GM23248 (cell line): ENCODE measurements at places on chromosomes 4 and X.

DNA sequence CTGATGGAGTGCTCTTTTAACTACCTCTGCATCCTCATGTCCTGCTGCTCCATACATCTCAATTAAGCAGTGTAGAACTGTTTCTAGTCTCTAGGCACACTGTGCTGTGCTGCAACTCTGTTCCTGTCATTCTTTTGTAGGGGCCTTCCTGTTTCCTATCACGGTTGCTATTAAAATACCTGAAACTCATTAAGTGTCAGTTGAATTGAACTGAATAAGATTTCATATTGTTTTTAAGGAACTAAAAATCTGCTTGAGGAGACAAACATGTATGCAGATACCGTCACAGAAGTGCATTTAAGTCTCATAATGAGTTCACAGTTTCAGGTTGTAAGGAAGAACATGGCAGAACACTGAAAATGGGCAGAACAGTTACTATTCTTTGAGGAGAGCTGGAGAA, 170.1 kb downstream of the LARP7 start:
- H3K36me3 ChIP-seq = no peaks in the 10 kb centered on the region
- DNase-seq = no peak
- H3K4me3 ChIP-seq = no peak overlapping the region
- H3K27me3 ChIP-seq = no peaks in the 10 kb centered on the region
- H3K4me1 ChIP-seq = no peaks in the 10 kb centered on the region

- no peak overlapping the region for H3K27ac ChIP-seq
- H3K27me3 ChIP-seq = no peaks in the 10 kb centered on the region
- no peak for DNase-seq
- no peak overlapping the region for H3K4me3 ChIP-seq
These were observed 39.7 kb downstream of the ANAPC10 start for GRCh38 chr4:145058256-145058655.

GRCh38 chr4:184419976-184420375, 54.4 kb downstream of the IRF2 start:
- no peak for DNase-seq
- no peak overlapping the region for H3K4me3 ChIP-seq
- no peaks in the 10 kb centered on the region for H3K27me3 ChIP-seq
- H3K27ac ChIP-seq = no peak overlapping the region
- peaks cover 13% of the 10 kb centered on the region; the same call in 1 of the 2 replicates for H3K36me3 ChIP-seq
- peaks cover 21% of the 10 kb centered on the region for H3K4me1 ChIP-seq

DNA sequence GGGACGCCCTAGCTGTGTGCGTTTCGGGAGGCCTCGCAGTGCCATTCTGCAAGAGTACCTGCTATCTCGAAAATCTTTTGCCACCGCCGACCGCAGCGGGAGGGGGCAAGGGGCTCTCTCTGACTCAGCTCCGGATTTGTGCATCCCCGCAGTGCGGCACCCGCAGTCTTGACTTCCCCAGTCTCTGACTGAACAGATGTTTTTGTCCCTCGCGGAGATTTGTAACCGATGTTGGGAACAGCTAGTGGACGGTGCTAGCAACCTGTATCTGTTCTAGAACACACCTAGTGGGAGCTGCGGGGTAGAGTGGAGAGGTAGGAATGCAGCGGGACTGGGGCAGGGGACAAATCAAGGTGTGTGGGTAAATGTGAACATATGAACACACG, 17.2 kb downstream of the NKX6-1 start:
- no peak overlapping the region for H3K4me3 ChIP-seq
- no peaks in the 10 kb centered on the region for H3K4me1 ChIP-seq
- H3K27ac ChIP-seq = no peak overlapping the region
- H3K27me3 ChIP-seq = peaks cover 90% of the 10 kb centered on the region
- no peak for DNase-seq
- no peaks in the 10 kb centered on the region for H3K36me3 ChIP-seq

DNA sequence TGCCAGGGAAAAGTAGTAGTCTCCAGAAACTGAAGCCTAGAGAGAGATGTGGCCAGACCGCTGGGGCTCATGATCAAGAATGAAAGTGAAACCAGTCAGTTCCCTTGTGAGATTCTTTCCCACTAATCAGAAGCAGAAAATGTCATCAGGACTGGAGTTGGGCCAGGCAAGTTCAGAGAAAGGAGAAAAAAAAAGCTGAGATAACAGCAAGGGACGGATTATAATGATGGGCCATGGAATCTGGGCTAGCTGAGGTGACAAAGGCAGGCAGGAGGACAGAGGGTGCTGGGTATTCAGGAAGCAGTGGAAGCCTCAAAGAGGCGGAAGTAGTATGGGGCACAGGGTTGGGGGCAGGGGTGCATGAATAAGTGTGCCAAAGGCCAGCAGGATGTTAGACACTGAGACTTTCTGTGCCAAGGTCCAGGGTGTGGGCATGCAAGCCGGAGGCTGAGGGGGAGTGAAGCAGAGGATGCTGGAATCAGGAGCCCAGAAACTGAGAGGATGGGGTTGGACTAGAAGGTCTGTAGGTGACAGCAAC, 2.5 kb downstream of the CXorf38 start:
- DNase-seq = peak; percentile 80
- peaks cover 8% of the 10 kb centered on the region for H3K4me1 ChIP-seq
- no peaks in the 10 kb centered on the region; the same call in 1 of the 2 replicates for H3K36me3 ChIP-seq
- no peaks in the 10 kb centered on the region for H3K27me3 ChIP-seq

DNA sequence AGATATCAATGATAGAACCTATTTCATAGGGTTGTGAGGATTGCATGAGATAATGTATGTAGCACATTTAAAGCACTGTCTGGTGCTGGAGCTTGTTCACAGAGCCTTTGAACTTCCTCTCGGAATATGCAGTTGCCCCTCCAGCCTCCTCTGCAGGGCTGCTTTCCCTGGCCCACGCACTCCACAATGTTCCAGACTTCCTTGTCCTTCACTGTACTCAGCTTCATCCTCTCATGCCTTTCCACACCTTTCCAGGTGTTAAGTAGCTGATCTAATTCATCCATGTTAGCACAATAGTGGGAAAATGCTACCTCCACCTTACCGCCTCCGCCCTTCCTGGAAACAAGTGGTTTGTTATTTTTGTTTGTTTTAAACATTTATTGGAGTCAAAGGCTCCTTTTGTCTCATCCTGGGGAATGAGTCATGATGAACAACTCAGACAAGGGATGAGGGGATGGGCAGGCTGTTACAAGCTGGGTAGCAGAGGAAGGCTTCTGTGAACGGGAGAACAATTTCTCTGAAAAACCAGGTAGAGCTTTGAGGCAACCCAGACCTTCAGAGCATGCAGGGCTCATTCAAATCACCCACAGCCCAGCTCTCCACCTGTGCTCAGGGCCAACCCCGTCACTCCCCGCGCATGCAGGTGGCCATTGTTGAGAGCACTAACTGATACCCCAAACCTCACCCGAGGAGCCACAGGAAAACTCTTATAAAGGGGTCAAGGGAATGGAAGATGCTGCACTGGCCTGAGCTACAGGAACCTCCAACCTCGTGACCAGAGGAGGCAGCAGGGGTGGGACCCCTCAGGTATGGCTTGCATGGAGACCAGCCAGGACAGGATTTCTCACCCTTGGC, 84.9 kb upstream of the TBL1X start:
- no peak overlapping the region for H3K27ac ChIP-seq
- no peaks in the 10 kb centered on the region for H3K27me3 ChIP-seq
- peaks cover 2% of the 10 kb centered on the region; the same call in 1 of the 2 replicates for H3K4me1 ChIP-seq
- peak; percentile 70 for DNase-seq

DNA sequence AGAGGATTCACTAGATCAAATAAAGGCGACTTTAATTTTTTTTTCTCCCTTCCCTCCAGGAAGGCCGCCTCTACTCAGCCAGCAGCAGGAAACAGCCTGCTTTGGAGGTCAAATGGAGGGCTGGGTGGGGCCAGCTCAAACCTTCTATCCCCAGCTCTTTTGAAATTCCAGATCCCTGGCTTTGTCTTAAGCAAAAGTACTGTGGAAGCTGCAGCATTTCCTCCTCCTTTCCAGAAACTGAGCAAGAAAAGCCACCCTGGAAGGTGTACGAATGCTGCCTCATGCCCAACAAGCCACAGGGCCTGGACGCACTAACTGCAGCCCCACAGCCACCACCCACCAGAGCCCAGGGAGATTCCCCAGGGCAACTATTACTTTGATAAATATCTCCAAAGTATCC, 55.1 kb upstream of the ZCCHC13 start:
- H3K36me3 ChIP-seq = peaks cover 9% of the 10 kb centered on the region; the same call in 1 of the 2 replicates
- H3K27ac ChIP-seq = 0 out of 2 replicates have a peak overlapping the region, but pooled peaks have one; percentile 15
- peaks cover 37% of the 10 kb centered on the region for H3K4me1 ChIP-seq
- H3K27me3 ChIP-seq = no peaks in the 10 kb centered on the region
- peak; percentile 24 for DNase-seq

GRCh38 chr4:88591787-88592599, at the start of gene HERC3:
Gene HERC3 (plus strand): TSS chr4:88592480. CDS start chr4:88605824, 13,344 bp downstream.
- peak within 1 kb of the TSS; percentile 86 for H3K4me3 ChIP-seq
- H3K27me3 ChIP-seq = no peaks in the 10 kb centered on the region
- H3K36me3 ChIP-seq = no peaks in the 10 kb centered on the region

GRCh38 chr4:118345813-118346212, 7.0 kb downstream of the PRSS12 start:
- no peak overlapping the region for H3K27ac ChIP-seq
- H3K4me3 ChIP-seq = no peak overlapping the region
- H3K4me1 ChIP-seq = peaks cover 13% of the 10 kb centered on the region

- peak; percentile 84 for DNase-seq
- no peaks in the 10 kb centered on the region for H3K36me3 ChIP-seq
- H3K27me3 ChIP-seq = no peaks in the 10 kb centered on the region
These were observed 319.1 kb downstream of the PCDH19 start for GRCh38 chrX:100090931-100091330.

DNA sequence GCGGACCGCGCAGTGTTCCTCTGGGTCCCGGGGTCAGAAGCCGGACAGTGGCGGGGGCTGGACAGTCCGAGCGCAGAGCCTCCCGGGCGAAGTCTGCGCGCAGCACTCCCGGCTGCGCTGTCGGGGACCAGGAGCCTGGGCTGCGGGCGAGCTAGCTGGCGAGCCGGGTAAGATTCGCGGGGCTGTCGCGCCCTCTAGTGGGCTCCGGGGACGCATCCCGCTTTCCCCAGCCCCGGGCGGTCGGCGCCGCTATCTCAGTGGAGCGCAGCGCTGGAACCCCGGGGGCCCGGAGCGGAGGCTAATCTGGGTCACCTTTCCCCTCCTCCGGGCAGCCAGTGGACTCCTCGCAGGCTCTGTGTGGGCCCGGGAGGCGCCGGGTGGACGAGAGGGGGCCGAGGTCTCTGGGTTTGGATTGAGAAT, 4.2 kb downstream of the PDGFRA start:
- peak overlapping the region; percentile 85 for H3K4me3 ChIP-seq
- peak; percentile 95 for DNase-seq
- no peaks in the 10 kb centered on the region for H3K27me3 ChIP-seq
- H3K4me1 ChIP-seq = peaks cover 25% of the 10 kb centered on the region
- H3K27ac ChIP-seq = peak overlapping the region; percentile 87

GRCh38 chrX:38701073-38701472, 100.2 kb upstream of the MID1IP1 start:
- H3K36me3 ChIP-seq = no peaks in the 10 kb centered on the region
- no peak overlapping the region for H3K4me3 ChIP-seq
- DNase-seq = no peak
- no peaks in the 10 kb centered on the region for H3K4me1 ChIP-seq

GRCh38 chr4:129565214-129565613, 469.3 kb downstream of the C4orf33 start:
- H3K4me3 ChIP-seq = no peak overlapping the region
- H3K4me1 ChIP-seq = no peaks in the 10 kb centered on the region
- H3K36me3 ChIP-seq = no peaks in the 10 kb centered on the region
- no peak overlapping the region for H3K27ac ChIP-seq
- no peaks in the 10 kb centered on the region for H3K27me3 ChIP-seq
- DNase-seq = no peak

GRCh38 chrX:83305381-83305780, 202.7 kb upstream of the POU3F4 start:
- no peaks in the 10 kb centered on the region for H3K4me1 ChIP-seq
- H3K27me3 ChIP-seq = no peaks in the 10 kb centered on the region
- no peak overlapping the region for H3K4me3 ChIP-seq
- no peak overlapping the region for H3K27ac ChIP-seq
- DNase-seq = no peak
- no peaks in the 10 kb centered on the region for H3K36me3 ChIP-seq

DNA sequence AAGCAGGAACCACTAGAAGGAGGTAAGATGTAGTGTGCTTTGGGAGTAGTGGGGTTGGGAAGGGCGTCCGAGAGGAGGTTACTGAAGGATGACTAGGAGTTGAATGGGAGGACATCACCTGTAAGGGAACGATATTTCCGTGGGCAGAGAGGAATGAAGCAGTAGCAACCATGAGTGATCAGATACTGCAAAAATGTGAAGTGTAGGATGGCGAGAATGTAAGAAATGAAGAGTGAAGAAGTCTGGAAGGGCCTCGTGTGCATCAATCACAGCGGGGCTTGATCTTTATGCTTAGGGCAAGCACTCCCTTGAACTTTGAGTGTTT, 594 bp downstream of the MSMO1 start:
- H3K36me3 ChIP-seq = no peaks in the 10 kb centered on the region
- H3K27me3 ChIP-seq = no peaks in the 10 kb centered on the region

DNA sequence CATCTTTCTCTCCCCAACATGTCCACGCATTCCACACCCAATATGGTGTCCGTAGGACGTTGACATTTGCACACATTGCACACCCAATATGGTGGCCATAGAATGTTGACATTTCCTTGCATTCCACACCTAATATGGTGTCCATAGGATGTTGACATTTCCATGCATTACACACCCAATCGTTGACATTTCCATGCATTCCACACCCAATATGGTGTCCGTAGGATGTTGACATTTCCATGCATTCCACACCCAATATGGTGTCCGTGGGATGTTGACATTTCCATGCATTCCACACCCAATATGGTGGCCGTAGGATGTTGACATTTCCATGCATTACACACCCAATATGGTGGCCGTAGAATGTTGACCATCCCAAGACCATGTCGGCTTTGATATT, 88.4 kb upstream of the SHOX start:
- no peak overlapping the region for H3K27ac ChIP-seq
- no peaks in the 10 kb centered on the region for H3K4me1 ChIP-seq
- DNase-seq = no peak
- H3K4me3 ChIP-seq = no peak overlapping the region
- no peaks in the 10 kb centered on the region for H3K27me3 ChIP-seq

DNA sequence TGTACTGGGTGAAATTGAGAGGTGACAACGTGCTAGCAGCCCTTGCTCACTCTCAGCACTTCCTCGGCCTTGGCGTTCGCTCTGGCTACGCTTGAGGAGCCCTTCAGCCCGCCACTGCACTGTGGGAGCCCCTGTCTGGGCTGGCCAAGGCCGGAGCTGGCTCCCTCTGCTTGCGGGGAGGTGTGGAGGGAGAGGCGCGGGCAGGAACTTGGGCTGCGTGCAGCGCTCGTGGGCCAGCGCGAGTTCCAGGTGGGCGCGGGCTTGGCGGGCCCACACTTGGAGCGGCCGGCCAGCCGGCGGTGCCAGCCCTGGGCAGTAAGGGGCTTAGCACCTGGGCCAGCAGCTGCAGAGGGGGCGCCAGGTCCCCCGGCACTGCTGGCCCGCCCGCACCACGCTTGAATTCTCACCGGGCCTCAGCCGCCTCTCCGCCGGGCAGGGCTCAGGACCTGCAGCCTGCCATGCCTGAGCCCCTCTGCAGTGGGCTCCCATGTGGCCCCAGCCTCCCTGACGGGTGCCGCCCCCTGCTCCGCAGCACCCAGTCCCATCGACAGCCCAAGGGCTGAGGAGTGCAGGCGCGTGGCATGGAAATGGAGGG, 249.5 kb upstream of the ETNPPL start:
- H3K4me1 ChIP-seq = peaks cover 14% of the 10 kb centered on the region
- H3K36me3 ChIP-seq = no peaks in the 10 kb centered on the region
- no peak overlapping the region for H3K27ac ChIP-seq
- no peak overlapping the region for H3K4me3 ChIP-seq
- H3K27me3 ChIP-seq = peaks cover 5% of the 10 kb centered on the region; the same call in 1 of the 2 replicates
